Dorsolateral prefrontal cortex (tissue), 122 donors: ENCODE measurements at places on chromosomes 16 and 17. TPM values are rescaled to one million over a fixed set of nuclear protein-coding genes. Genes with fewer than 3 reads are reported as not detected.
A peak's percentile ranks its signal among the peaks of the same experiment; 100 is the strongest.

The TBC1D26 gene
- 4.2 TPM for total RNA-seq

The CA7 gene
- 8.2 TPM for total RNA-seq

DNA sequence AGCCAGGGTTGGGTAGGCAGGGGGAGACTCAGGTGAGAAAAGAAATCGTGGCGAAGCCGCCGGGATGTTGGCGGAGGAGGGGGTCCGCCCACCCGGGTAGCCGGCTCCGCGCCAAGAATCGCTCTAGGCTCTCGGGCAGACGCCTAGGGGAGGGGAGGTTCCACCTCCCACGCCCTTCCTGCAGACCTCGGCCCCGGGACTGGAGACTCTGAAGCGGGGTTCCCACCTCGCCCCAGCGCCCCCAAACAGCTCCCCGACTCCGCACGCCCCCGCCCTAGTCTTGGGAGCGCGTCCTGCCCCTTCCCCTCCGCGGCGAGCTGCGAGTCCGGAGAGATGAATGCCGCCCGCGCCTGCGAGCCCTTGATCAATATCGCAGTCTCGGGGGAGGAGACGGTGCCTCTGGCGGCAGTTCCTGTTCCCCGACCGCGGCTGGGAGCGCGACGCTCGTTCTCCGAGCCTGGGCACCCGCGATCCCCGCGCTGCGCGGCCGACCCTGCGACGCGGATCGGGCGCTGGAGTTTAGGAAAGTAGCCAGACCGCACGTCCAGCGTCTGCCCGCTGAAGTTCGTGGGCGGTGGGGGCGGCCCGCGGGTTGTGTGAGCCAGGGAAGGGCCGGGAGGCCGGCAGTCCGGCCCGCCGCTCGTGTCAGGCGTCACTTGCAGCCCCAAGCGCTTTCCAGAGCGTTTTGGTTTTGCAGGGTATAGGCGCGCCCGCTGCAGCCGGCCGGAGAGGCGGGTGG is 790 bp downstream of the CRHR1 start:
- peak; percentile 57 for DNase-seq

- DNase-seq = no peak
Observed at GRCh38 chr16:72457243-72457940, 285.4 kb upstream of the PMFBP1 start.

DNA sequence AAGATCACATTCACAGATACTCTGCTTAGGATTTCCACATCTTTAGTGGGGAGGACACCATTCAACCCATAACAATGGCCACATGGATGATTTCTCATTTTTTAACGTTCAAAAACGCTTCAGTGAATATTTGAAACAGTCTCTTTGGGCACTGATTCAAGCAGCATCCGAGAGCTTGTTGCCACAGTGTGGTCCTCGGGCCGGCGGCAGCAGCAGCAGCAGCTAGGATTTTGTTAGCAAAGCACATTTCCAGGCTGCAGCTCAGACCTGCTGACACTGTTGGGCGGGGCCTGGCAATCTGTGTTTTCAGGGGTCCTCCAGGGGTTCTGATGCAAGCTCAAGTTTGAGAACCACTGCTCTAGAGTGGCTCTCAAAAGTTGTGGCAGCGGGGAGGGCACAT is 27.9 kb upstream of the CMIP start:
- no peak for DNase-seq

DNA sequence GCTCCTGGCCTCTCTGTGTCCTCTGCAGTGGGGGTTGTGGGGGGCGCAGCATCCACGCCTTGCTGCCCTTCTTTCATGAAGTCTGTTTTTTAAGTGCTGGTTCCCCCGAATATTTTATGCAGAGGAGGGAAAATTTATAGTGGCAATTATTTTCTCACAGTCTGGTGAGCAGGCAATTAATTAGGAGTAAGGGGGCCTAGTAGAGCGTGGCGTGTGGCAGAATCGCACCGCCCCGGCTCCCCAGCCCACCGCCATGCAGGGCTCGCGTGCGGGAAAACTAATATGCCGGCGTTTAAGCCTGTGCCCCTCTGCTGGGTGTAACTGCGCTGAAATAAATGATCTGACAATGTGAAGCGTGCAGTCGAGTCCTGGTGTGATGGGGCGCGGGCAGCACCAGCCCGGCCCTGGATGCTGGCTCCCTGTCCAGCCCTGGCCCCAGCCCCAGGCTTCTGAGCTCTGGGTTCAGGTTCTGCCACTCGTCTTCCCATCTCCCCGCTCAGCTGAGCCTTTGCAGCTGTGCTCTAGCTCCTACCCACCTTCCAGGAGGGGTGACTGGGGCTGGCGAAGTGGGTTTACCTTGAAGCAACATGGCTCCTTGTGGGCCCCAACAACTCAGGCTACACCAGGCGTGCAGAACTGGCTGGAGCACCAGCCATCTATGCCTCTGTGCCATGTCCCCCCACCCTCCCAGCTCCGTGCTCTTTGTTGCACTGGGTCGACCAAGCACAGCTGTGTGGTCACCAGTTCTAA is 13.8 kb downstream of the ENGASE start:
- no peak for DNase-seq

DNA sequence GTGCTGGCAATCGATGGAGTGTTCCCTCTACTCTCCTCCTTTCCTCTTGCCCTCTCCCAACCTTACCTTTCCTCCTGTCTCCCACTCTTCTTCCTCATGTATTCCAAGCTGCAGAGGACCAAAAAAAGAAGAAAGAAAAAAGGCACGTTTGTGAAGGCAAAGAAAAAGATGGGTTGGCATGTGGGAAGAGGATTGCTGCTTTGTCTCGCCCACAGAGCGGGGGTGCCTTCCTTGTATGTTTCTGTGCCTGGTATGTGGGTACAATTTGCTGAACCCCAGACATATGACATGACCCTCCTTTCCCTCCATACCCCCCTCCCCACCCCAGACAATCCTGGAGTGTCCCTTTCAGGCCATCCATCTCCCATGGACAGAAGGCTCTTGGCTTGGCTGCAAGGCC is 13.1 kb upstream of the CTCF start:
- DNase-seq = no peak

DNA sequence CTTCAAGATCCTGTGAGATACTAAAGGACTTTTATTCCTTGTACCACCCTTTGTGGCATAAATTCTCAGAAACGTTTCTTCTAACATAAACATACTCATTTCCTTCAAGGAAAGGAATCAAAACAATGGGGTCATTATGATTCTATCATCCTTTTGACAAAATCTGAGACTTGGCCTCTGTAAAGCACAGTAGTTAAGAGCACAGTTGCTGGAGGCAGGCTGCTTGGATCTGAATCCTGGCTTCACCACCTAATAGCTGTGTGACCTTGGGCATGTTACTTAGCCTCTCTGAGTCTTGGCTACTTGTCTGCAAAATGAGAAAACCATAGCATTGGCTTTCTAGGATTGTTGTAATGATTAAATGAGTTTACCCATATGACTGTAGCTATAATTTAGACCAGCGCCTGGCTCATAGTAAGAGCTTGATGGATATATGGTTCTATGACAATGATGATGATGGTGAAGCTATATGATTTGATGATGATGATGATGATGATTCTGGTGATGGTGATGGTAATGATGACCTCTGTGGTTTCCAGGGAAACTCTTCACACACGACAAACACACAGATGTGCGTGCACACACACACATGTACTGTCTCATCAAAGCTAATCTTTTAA is 6.1 kb upstream of the KRT31 start:
- DNase-seq = no peak
